Prostate gland (tissue), 2 donors: ENCODE measurements at places on chromosomes 2 and 18.

- DNase-seq, result no peak
These were observed 24.8 kb downstream of the MAP3K2 start for GRCh38 chr2:127362971-127363370.

DNA sequence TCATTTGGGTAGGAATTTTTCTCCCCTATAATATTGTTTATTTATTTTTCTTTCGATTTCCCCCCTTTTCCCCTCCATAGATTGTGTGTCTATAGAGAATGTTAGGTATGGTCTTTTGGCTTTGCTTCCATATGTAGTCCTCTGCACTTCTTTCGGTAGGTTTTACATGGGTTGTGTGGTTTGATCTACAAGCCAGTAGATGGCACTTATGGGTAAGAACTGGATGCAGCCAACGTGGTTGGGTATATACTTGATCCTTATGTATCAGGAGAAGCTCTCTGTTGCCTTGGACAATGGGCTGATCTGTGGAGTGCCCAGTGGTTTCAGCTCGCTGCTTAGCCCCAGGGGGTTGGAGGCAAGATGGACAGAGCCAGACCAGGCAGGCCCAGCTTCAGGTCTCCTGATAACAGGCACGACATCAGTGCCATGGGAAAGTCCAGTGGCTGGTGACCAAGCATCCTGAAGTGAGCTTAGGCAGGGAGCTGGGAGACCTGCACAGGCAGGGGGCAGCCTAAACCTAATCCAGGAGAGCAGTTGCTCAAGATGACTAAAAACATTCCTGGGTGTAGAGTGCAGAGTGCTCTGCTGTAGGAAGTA is 488.3 kb downstream of the CCDC85A start:
- no peak for DNase-seq

GRCh38 chr18:52596748-52597435 is 256.9 kb downstream of the DCC start:
- no peak for DNase-seq

GRCh38 chr2:67038195-67038594 is 358.9 kb upstream of the ETAA1 start:
- DNase-seq, result no peak

- no peak for DNase-seq
These were observed 217.2 kb downstream of the ARL4C start for GRCh38 chr2:234279637-234280036.

DNA sequence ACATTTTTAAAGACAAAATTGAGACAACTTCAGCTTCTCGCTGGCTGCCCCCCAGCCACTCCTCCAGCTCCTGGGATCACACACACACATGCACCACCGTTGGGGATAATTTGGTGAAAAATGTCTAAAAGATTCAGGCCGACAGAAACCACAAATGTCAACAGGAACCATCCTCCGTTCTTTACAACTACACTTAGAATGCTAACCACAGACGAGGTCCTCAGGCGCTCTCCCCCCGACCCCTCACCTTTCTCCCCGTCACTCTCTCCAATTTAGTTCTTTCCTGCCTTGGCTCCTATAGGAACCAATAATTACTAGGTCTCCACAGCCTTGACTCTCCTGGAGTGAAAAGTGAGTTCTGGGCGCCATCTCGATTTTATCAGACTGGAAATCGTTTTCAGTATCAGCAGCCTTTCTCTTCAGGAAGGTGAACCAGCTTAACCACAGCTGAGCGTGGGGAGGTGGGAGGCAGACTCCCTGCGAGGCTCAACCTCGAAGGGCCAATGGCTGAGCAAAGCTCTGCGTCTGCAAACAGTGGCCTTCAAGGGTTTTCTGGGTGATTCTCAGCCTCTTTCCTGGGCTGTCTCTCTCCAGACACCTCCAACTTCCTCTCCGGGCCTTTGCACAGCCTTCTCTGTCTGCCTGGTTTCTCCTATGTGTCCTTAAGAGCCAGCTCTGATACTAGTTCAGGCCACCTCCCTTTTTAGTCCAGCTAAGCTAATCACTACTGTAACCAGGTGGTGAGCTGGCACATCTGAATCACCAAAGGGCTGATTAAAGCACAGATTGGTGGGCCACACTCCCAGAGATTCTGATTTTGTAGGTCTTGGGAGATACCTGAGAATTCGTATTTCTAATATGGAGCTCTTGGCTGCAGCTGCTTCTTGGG is 115.7 kb upstream of the COPS8 start:
- DNase-seq, result no peak

- DNase-seq, result no peak
These were observed 53.5 kb downstream of the SLC4A1AP start for GRCh38 chr2:27717070-27717795.

GRCh38 chr2:133865141-133865540 is 296.9 kb upstream of the NCKAP5 start:
- DNase-seq, result no peak

- no peak for DNase-seq
These were observed 71.8 kb downstream of the ID2 start for GRCh38 chr2:8753609-8754008.

- no peak for DNase-seq
These were observed 246.4 kb upstream of the PXDN start for GRCh38 chr2:1990724-1991123.

- no peak for DNase-seq
These were observed 278.7 kb downstream of the GULP1 start for GRCh38 chr2:188570370-188570769.

- peak; percentile 14 for DNase-seq
These were observed 3.5 kb downstream of the CNNM4 start for GRCh38 chr2:96764253-96764637.

GRCh38 chr18:76697441-76697901 is 124.9 kb upstream of the ZNF236 start:
- DNase-seq, result no peak

- DNase-seq, result no peak
These were observed 246.5 kb downstream of the LDLRAD4 start for GRCh38 chr18:13465124-13465446.

- no peak for DNase-seq
These were observed 255.8 kb downstream of the MTX2 start for GRCh38 chr2:176525086-176525485.

- no peak for DNase-seq
These were observed 99.7 kb upstream of the NXPH2 start for GRCh38 chr2:138879931-138880330.

DNA sequence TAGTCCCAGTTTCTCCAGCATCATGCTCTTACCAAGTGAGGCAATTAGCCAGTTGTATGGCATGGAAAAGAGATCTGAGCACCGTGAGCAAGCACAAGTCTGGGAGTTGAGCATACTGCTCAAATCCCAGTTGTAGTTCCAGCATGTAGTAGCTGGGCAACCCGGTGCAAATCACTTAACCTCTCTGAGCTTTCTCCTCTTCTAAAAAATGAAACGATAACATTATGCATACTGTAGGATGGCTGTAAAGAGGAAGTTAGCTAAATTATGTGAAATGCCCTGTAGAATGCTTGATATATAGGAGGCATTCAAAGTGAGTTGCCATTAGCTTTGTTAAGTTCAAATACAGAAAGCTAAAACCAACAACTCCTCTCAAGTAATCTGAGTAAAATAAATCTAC is 164.0 kb upstream of the ZEB2 start:
- no peak for DNase-seq

- no peak for DNase-seq
These were observed 215.5 kb downstream of the ETAA1 start for GRCh38 chr2:67612576-67613042.

- no peak for DNase-seq
These were observed 56.5 kb upstream of the ACVR1 start for GRCh38 chr2:157932480-157933159.

GRCh38 chr18:35746826-35747339 is 165.3 kb downstream of the GALNT1 start:
- DNase-seq, result no peak

DNA sequence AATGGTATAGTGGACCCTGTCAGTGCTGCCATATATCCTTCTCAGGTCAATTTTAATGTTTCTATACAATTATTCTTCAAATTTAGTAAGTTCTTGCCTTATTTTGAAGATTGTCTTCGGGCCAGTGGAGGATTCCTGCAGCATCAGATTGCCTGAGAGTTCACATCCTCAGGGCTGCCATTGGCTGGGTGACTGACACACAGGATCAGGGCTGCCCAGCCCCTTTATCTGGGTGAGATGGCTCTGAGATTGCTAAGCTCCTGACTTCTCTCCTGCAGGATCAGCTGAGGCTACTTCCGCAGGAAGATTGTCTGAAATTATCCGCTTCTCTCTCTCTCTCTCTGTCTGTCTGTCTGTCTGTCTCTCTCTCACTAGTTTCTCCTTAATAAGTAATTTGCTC is 567.4 kb downstream of the TSN start:
- DNase-seq, result no peak

- no peak for DNase-seq
These were observed 57.5 kb upstream of the TGIF1 start for GRCh38 chr18:3392467-3392855.

DNA sequence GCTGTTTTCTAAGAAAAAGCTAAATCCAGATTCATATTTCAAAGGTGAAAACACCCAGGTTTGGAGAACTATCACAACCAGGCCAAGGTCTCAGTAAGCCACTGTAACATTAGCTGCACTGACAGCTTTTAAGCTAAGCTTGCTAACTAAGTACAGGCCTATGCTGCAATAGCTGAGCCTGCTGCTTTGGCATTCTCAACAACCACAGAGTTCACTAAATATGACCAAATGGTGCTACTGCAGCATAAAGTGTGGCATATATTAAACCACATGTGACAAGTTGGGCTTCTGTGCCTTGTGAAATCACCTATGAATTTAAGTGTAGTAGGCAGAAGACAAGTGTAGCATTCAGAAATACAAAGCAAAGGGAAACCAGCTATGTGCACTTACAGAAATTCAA is 206.7 kb downstream of the TCF4 start:
- DNase-seq, result no peak

DNA sequence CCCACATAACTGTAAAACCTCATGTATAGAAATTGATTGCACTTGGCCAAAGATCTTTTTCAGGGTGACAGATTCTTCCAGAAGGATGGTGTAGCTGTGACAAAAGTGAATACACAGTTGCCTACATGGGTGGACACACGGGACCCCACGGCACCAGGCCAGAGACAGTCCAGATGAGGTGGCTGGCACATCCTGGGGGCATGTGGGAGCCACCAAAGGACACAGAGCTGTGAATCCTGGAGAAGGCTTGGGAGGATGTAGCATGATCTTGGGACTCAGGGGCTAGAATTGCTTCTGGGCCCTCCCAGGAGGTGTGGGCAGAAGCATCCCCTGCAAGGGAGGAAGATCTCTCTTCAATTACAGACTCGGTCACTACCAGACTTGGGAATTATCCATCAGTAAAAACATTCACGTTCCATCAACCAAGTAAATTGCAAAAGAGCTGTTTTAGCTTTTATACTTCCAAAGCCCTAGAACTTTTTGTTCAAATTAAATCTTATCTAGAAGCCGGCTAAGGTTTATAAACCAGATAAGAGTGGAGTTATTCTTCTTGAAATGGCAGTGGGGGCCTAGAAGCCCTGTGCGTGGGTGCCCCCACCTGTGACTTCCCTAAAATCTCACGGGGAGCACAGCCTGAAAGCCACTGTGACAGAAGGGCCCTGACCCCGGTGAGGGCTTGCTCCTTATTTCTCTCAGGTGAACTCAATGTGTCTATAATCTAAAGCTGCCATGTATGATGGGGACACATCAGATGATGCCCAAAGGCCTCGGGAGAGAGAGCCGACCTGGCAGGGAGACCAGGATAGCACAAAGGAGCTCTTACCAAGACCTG is 81.7 kb downstream of the SEPTIN10 start:
- no peak for DNase-seq

DNA sequence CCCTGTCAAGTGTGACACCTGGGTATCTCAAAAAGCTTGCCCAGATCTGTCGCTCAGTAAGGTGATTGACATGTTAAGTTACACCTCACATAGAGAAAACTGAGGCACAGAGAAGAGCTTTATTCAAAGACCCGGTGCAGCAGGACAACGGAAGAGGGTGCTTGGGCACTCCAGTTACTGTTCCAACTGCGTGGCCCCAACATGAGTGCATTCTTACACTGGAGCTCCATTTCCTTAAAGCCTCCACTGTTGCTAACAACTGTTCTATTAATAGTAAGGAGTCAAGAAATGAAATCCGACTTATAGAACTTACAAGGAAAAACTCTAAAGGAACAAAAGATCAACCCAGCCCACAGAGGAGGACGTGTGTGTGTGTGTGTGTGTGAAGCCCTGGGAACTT is 54.8 kb upstream of the REV1 start:
- DNase-seq, result no peak

DNA sequence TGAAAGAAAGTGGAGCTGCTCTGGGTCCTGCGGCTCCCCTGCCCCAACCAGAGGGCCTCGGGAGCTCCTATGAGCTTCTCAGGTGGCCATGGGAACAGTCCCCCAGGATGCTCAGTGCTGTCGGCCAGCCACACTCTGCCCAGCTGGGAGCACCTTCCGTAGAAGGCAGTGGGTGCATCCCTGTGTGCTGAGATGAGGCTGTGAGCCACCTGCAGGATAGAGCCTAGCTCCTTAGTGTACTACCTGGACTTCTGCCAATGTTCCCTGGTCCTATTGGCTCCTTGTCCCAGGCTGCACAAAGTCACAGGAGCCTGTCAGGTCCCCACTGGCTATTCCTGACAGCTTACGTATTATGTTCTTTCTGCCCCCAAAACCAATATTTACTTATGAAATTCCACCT is 16.1 kb downstream of the PRELID3A start:
- DNase-seq, result no peak

DNA sequence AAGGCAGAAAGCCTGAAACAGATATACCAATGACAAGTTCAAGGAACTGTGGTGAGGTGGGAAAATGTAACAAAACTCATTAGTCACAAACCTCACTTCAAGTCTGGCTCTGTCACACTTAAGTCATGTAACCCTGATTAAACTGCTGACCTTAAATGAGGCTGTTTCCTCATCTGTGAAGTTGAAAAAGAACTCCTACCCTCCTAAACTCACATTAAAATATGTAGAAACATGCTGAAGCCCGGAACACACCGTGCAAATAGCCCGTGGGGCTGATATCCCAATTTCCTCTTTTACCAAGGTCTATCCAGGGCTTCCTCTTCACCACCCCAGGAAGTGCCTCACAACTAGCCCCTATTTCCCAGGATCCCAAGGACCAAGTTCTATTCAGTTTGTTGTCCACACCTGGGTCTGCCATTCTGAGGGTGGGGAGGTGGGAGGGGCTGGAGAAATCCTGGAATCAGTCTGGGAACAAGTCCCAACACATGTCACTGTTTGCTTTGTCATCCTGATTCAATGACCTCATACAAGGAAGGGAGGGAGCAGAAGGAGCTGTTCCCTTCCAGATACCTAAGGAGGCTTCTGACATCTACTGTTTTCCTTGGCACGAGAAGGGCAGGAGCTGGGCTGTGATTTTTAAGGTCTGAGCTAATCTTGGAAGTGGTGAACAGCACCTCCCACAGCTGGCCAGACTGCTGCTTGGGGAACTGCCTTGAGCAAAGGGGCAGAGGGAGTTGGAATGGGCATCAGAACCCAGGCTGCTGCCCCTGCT is 42.3 kb downstream of the SLC4A1AP start:
- peak; percentile 90 for DNase-seq

DNA sequence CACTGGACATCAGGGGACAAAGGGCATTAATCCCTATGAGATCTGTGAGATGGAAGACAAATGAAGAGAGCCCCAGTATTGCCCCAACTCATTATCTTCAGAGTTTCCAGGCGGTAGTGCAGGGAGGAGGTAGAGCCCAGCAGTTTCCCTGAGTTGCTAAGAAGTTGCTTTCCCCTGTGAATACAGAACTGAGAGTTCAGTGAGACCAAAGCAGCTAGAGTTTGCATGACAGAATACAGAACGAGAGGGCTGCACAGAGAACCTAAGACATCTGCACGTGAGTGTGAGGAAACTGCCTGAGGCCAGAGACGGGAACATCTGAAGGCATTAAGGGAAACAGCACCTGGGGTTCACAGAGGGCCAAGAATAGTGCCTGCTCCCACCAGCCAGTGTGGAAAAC is 18.1 kb upstream of the PGAP1 start:
- DNase-seq, result no peak
